ENCODE measurements at places on chromosomes 6 and 20.

DNA sequence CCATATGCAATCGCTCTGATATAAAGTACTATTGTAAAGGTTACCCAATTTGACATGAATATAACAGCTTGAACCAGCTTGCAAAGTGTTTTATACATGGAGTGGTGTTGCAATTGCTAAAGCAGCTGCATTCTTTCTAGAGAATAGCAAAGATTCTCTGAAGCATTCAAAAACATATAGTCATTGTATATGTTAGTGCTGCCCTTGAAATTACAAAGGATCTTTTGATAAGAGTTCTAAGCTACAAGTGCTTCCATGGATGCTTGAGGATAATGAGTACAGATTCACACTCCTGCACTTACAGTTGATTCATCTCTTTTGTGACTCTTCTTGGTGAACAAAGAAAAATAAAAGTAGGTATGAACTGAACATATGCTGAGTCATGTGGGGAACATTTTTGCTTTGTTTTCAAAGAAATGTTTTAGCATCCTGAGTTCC, 175.7 kb downstream of the ALDH8A1 start:
- no peak for DNase-seq

- DNase-seq, result no peak
These were observed 165.4 kb downstream of the SLC35B3 start for GRCh38 chr6:8269872-8270454.

GRCh38 chr20:37643400-37643799, 50.4 kb upstream of the CTNNBL1 start:
- DNase-seq, result no peak

- no peak for DNase-seq
These were observed 50.5 kb downstream of the GGTLC1 start for GRCh38 chr20:23938118-23938438.

DNA sequence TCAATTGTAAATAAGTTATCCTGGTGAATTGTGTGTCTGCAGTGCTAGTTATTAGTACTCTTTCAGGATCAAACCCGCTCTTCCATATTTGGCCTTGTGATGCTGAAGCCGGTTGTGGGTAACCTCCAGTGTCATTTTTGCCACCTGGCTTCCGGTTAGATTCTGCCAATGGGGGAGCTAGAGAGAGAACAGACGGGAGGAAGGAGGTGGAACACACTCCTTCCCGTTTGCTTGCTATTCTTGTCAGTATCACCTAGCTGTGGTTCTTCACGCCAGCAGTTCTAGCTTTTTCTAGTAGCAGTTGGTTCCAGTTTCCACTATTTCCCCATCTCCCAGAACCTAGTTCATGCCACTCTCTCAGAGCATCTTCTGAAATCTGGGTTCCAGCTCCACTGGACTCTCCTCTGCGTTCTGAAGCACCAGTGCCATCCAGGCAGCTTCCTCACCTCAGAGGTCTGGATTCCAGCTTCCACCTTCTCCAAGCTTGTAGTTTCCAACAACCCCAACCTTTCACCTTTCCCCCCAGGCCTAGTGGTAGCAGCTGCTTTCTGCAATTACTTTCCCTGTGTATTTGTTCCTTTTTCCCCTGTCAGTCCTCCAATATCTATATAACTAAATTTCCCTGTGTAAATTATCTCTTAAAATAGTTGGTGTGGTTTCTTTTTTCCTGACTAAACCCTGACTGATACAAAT, 46.9 kb upstream of the LOC128125822 start:
- no peak for DNase-seq

- DNase-seq, result no peak
These were observed 757.0 kb upstream of the MMS22L start for GRCh38 chr6:98039904-98040607.

GRCh38 chr6:1389369-1390132, at the start of gene FOXF2:
TSS of gene FOXF2 (plus strand) at chr6:1389576. CDS start at chr6:1389948, 372 bp downstream.
- no peak for DNase-seq

DNA sequence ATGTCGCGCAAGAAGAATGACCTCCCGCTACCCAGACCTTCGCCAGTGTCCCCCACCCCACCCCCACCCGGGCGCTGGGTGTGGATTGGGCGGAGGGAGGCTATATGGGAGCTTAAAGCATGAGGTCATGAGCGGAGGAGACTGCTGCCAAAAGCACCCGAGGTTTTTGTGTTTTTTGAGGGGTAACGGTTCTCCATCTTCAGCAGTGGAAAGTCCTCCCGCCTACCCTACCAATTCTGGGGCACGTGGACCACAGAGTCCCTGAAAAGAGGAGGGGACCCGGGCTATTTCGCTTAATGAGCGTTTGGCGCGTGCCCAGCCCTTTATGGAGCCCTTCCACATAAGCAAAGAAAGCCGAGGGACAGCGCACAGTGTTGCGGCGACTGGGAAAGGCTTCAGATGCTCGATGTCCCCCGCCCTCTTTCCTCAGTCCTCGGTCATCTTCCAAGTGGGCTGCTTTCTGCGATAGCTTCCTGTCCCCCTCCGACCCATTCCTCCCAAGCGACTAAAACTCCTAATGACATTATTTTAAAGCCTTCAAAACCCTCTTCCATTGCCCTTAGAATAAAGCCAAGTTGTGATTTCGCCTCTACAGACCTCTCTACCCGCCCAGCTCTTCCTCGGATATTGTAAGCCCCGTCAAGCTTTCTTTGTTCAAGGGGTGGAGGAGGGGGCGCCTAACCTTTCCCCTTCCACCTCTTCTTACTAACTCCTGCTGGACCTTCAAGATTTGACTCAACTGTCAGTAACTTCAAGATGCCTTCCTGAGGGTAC, 2.1 kb upstream of the TRERF1 start:
- no peak for DNase-seq

DNA sequence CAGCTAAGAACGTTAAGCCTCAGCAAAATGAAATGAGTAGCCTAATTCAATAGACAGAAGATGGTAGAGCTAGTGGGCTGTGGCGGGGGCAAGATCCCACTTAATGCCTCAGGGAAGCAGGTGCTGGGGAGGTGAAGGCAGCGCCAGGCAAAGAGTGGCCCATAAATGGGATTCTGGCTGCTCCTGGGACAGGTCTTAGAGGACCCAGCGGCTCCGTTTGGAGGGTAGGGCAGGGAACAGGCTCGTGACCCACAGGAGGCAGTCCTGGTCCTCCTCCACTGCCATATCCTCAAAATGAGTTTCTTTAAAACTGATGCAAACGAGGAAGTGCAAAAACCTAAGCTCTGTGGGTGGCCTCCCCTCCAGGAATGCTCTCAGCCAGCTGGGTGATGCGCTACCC, 32.7 kb downstream of the SAYSD1 start:
- DNase-seq, result no peak

GRCh38 chr6:97085772-97086171, 161.2 kb downstream of the KLHL32 start:
- no peak for DNase-seq

DNA sequence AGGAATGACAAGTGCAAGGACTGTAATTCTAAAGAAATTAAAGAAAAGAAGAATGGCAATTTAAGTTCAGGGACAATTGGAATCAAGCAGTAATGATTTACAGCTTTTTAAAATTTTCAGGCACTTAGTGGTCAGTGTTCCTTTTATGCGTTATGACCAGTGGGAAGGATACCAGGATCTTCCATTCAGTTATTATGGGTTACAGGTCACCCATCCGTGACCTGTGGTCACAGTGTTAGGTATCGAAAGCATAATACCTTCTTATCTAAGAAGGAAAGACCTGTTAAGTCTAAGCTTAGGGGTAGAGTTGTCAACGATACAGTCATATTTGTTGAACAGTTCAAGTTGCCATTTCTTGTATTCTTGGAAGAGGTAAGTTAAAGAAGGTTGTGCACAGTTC, 253.8 kb downstream of the LAMA2 start:
- DNase-seq, result no peak

DNA sequence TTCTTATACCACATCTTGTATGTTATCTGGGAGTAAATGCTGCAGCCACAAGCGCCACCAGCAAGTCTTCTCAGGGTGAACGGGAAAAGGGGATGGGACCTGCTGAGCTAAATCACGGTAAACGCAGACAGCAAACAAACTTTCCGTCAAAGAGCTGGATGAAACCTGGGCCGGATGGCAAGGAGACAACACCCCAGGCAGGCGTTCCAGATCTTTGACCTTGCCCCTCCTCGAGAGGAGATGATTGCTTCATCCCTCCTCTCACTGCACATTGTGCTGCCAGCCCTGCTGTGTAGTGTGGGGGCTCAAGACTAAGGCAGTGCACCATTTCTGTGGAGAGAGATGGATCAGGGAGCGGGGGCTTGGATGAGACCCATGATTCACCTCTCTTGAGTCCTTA, 9.8 kb downstream of the RAET1E start:
- no peak for DNase-seq

DNA sequence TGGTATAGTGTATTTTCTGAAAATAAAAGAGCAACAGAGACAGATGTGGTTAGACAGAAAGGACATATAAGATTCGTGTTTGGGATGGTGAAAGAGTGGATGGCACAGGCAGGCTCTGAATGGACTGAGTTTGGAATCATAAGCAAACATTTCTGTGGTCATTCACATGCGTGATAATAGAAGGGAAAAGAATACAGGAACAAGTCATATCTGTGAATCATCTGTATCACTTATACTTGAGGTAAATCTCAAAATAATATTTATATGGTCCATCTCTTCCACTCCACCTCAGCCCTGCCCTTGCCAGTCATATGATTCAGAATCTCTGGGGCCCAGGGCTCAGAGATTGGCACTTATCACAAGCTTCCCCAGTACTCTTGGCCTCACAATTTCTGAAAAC, 535.1 kb downstream of the BCKDHB start:
- DNase-seq, result no peak

- DNase-seq, result no peak
These were observed 128.4 kb upstream of the ESR1 start for GRCh38 chr6:151679081-151679480.

- no peak for DNase-seq
These were observed 151.9 kb downstream of the CDKAL1 start for GRCh38 chr6:20686142-20686541.

DNA sequence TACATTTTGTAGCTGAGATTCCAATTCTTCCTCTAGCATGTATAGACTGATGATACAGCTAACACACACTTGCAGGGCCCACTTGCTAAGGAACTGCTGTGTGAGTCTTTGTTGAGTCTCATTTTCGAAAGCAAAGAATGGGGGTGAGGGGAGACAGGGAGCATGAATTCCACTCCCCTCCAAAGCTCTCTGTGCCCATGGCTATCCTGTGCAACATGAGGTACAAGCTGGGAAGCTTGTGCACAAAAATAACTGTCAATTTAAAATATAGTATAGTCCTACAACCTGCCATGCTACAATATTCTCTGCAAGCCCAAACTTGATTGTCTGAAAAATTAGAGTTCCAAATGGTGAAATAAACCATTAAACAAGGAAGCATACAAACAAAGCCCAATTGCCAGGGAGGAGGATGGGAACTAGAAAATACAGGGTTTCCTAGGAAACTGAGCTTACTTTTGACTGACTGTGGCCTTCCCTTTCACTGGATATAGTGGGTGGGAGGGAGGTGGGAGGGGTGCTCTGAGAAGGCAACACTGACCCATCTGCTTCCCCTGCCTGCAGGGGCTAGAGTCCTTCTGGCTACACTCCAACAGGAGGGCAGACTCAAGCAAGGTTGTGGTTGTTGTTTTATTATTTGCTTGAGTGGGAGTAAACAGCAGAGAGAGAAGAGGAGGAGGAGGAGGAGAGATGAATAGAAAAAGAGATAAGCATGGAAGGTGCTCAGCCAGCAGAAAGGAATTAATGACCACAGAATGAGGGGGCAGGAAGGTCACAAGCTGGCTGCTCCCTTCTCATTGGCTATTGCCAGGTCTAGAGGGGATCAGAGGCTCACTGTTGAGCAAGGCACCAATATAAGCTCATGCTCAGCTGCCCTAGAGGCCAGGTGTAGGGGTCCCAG, 84.6 kb downstream of the FYN start:
- no peak for DNase-seq

DNA sequence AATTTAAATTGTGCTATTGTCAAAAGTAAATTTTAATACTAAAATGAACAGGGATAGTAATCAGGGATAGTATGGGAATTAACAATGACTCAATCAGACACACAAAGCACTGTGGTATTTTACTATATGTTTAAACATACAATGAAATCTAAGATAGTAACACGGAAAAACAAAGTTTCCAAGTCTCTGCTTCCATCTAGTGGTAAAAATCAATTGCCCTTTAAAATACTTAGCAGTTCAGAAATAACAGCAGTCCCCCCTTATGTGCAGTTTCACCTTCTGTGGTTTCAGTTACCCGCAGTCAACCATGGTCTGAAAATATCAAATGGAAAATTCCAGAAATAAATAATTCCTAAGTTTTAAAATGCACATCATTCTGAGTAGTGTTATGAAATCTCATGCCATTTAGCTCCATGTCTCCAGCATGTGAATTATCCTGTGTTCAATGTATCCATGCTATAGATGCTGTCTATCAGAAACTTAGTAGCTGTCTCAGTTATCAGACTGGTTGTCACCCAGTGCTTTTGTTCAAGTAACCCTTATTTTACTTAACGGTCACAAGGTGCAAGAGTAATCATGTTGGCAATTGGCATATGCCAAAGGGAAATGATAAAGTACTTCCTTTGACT, 58.5 kb downstream of the AHI1 start:
- no peak for DNase-seq

- no peak for DNase-seq
These were observed 129.6 kb upstream of the NUP153 start for GRCh38 chr6:17836293-17836692.

DNA sequence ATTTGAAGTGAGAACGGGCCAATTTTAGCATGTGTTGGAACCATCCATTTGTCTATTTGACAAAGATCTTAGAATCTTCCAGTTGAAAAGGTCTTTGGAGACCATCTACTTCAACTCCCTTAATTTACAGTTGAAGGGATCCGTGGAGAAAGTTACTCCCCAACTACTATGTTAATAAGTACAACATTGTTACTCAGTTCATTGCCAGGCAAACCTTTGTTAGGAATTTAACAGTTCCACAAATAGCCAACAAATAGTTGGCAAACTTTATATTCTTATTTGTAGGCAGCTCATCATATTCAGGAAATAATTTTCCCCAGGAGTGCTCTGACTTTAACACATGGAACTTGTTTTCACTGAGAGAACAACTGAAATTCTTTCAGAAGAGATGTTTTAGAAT, 81.0 kb upstream of the FLRT3 start:
- no peak for DNase-seq

- no peak for DNase-seq
These were observed 706 bp upstream of the SNX14 start for GRCh38 chr6:85594197-85594930.

- DNase-seq, result peak; percentile 64
These were observed 584 bp downstream of the LYRM4 start for GRCh38 chr6:5260111-5260620.

DNA sequence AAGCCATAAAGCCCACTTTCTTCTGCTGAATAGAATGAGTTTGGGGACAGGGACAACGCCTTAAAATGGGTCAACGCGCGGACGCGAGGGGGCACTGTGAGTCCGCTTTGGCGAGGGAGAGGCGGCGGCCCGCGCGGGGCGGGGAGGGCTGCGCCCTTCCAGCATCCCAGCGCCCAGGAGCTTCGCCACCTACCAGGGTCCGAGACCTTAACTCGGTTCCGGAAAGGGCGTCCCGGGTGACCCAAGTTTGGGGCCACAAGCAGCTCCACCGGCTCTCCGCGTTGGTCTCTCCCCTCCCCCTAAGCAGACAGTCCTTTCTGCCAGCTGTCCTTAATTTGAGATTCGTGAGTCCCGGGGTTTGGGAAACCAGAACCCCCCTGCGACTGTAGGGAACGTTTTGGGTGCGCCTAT, 1.8 kb upstream of the SAMD5 start:
- DNase-seq, result peak; percentile 50
